ENCODE measurements at places on chromosomes 2 and 18. TPM values are rescaled to one million over a fixed set of nuclear protein-coding genes. Genes with fewer than 3 reads are reported as not detected.

- no peak for DNase-seq
Measured at GRCh38 chr2:113238871-113239839, 39.6 kb downstream of the PAX8 start.

- DNase-seq: no peak
Measured at GRCh38 chr2:60558536-60558935, 5.1 kb upstream of the BCL11A start.

DNA sequence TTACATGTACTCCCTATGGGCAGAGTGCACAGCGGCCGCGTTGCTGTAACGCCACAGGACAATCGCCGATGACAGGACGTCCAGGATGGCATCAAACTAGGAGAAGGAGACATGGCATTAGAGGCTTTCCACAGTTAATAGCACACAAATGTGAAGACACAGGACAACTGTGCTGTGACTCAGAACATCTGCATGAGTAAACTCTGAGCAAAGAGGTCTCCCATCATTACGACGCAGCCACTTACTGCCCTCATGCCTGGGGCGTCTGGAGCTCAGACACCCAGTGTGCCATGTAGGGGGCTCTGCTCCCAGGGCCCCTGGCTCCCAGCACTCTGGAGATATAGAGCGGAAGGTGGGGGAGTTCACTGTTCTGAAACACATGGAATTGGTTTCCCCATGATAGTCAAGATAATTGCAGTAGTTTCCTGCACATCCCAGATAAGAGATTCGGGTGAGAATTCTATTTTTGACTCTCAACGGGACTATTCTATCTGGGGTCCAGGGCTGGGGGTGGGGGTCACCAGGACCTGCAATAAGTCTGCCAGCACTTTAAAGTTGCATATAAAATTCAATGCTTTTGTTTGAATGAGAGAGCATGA, 168.1 kb downstream of the TMEM163 start:
- DNase-seq: no peak

Gene DTNA
- not detected for total RNA-seq

DNA sequence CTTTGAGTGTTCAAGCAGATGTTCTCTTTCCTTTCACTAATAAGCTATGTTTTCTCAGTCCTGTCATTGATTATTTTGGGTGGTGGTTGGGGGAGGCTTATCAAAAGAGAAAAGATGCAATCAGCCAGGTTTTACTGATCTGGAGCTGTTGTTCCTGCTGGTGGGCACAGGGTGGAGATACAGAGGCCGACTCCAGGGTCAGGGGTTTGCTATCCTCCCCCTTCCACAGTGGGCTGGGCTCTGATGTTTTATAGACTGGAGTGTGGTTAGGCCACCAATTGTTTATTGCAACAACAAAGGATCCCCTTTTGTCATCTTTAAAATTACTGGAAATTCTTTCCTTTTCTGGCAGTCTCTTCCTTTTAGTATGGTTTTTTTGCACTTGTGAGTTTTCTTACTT, 120.5 kb downstream of the TANC1 start:
- DNase-seq: no peak

Gene NDUFV2
- 276 TPM for total RNA-seq

- DNase-seq: no peak
Measured at GRCh38 chr18:33916200-33916599, 308.5 kb downstream of the NOL4 start.

DNA sequence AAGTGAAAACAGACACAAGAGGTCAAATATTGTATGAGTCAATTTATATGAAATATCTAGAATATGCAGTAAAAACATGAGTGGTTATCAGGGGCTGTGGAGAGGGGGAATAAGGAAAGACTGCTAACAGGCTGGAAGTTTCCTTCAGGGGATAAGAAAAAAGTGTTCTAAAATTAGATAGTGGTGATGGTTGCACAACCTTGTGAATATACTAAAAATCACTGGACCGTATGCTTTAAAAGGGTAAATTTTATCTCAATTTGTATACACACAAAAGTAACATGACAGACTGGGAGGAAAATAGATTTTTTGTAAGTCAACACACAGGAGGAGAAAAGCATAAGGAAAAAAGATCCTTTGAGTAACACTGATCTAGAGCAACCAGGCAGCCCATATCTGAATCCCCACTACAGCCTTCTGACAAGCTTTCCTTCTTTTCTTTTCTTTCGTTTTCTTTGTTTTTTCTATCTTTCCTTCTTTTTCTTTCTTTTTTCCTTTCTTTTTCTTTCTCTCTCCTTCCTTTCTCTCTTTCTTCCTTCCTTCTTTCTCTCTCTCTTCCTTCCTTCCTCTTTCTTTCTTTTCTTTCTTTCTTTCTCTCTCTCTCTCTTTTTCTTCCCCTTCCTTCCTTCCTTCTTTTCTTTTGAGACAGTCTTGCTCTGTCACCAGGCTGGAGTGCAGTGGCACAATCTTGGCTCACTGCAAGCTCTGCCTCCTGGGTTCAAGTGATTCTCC, 95.4 kb downstream of the AAK1 start:
- no peak for DNase-seq

DNA sequence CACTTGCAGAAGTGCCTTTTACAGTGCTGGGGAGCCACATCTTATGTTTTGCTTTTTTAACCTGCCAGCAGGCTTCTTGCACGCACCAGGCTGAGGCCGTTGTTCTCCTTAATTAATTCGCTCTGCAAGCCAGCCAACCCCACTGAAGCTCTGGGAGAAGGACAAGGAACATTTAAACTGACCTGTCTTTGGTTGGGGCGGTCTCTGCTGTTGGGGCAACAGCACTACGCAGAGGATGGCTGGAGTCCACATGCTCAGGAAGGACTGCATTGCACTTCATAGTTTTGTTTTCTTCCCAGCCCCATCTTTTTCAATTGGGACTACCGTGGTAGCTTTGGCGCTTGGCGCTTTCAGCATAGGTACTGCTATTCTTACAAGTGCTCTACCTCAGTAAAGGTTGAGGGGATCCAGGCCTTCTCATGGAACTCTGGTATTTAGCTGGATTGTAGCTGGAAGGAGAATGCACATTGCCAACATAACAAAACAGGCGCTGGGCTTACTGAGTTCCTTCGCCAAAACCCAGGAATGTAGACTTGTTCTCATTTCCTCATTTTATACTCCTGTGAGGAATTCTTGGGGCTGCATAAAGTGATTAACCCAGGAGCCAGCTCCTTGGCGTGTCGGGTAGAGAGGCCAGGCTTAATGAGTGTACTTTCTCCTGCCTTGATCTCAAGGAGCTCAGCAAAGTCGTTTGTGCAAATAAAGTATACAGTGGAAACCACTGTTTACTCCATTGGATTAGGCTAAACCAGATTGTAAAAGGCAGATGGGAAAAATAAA, 146.2 kb downstream of the PRKCE start:
- DNase-seq: no peak

DNA sequence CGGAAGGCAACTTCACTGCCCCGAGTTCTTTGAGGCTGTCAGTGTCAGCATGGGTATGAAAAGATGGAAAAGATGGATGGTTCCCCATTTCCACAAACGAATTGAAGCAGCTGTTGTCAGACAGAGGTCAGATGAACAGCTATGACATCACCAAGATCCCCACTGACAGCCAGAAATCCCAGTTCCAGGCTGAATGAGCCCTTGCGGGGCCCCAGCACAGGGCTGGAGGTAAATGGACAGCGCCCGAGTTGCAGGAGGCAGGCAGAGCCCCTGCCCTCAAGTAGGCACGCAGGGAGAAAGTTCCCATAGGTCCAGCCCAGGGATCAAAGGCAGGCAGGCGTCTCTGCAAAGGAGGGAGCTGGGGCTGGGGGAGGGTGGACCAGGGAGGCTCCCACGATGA, 169.5 kb upstream of the AGAP1 start:
- no peak for DNase-seq

Gene KCNK3
- not detected for total RNA-seq

- no peak for DNase-seq
Measured at GRCh38 chr2:134718023-134718816, 580 bp downstream of the TMEM163 start.

Gene GPR155
- 3.6 TPM for total RNA-seq

Gene D2HGDH
- total RNA-seq: 60.1 TPM

DNA sequence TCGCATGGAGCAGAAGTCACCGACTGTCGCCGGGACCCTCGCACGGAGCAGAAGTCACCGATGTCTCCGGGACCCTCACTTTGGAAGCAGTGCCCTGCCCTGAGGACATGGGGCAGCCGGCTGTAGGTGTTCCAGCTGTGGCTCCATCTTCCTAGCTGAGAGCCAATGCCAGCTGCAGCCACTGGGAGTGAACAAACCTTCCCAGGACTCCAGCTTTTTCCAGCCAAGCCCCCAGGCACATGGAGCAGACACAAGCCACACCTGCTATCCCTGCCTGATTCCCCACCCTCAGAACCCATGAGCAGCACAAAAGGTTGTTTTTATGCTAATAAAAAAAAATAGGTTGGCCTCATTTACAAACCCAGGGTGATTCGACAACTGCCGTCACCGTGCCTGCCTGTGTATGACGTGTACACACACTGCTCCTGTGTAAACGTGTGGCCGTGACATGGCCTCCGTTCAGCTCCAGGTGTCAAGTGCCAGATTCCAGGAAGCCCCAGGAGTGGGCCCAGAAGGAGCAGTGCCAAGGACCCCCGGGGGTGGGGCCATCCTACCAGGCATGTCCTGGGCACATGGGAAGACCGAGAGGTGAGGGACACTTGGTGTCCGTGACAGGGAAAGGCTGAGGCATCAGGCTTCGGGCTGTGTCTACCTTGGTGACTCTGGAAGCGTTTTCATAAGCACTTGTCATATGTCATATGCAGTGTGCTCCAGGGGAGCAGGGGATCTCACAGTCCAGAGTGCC, 91.5 kb downstream of the EIPR1 start:
- DNase-seq: no peak

- DNase-seq: no peak
Measured at GRCh38 chr2:7098816-7099215, 181.6 kb downstream of the RNF144A start.

DNA sequence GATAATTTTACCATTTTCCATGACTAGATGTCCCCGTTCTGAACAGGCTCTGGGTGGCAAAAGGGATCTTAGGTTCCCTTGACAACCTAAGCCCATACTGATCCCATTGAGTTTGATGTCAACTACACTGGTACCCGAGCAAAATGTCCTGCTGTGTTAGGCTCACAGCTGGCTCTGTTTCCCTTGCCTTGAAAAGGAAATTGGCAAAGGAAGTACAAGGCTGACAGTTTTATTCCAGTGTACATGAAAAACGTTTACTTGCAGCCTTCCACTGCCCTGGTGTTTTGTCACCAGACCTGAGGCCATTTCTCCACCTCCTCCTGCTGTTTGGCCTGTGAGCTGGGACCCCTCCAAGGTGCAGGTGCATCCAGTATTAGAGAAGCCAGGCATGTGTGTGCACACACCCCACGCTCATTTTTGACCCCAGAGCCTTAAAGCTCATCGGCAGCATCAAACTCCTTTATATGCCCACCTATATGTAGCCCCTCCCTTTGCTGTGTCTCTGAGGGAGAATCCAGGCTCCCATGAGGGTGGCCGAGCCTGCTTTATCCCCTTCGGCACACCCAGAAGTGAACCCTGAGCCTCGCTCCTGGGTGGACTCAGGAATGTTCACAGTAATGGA, 171.3 kb downstream of the NDUFA10 start:
- no peak for DNase-seq

Gene RND3
- total RNA-seq: not detected

Gene RBKS
- 3.1 TPM for total RNA-seq

DNA sequence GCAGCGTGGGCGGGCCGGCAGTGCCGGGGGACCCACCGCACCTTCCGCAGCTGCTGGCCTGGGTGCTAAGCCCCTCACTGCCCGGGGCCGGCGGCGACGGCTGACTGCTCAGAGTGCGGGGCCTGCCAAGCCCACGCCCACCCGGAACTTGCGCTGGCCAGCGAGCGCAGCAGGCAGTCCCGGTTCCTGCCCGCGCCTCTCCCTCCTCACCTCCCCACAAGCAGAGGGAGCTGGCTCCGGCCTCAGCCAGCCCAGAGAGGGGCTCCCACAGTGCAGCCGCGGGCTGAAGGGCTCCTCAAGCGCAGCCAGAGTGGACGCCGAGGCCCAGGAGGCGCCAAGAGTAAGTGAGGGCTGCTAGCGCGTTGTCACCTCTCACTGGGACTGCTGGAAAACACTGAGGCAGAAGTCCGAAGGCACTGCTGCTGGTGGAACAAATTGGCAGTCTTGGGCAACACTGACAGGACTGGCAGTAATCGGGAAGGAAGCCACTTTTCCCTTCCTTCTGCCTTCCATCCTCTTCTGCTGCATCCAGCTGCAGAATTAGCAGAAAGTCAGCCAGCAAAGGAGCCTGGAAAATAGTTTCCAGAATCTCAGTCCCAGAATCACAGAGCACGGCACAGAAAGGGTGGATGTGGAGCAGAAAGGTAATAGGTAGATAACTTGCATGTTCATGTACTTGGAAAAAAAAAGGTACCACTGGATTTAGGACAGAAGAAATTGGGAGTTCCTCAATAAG, 179.4 kb upstream of the FN1 start:
- DNase-seq: no peak

GRCh38 chr2:36459725-36460137, 104.2 kb downstream of the CRIM1 start:
- DNase-seq: no peak

Gene ASPRV1
- 0.84 TPM for total RNA-seq

- no peak for DNase-seq
Measured at GRCh38 chr2:228747483-228747882, 523.6 kb downstream of the PID1 start.

Gene IL18R1
- 219 TPM for total RNA-seq

Gene HOXD10
- not detected for total RNA-seq

Gene ALPI
- total RNA-seq: not detected

- DNase-seq: no peak
Measured at GRCh38 chr2:12044857-12045256, 298.4 kb downstream of the LPIN1 start.

DNA sequence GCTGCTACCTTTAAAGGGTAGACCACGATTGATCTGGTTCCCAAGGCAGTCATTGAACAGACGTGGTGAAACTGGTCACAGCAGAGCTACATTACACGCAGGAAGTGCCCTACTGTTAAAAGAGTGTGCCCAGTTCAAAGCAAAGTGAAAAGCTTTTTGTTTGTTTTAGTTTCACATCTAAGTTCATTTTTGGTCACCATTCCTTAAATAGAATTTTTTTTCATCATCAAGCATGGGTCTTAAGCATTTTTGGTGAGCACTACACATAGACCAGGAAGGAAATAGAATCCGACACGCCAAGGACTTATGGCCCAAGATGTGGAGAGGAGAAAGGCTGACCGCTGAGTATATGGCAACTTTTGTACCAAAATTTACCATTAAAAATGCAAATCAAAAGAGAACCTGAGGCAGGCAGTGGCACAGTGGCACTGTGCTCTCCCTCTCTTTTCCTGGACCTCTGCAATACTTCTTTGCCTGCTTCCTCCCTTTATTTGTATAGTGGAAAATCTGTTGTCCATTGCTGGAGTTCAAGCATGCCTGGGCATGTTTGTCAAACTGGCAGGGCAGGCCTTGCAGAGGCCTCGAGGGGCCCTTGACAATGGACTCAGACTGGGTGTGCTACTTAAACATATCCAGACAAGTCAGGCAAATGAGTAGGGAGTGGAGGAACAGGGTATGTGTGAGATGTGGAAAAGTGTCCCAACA, 42.6 kb upstream of the HNRNPA3 start:
- no peak for DNase-seq
